Renal pelvis (tissue), 12 donors: ENCODE measurements at places on chromosomes 1 and 21. TPM values are rescaled to one million over a fixed set of nuclear protein-coding genes. Genes with fewer than 3 reads are reported as not detected.

NR1I3 gene
- 3.2 TPM for polyA plus RNA-seq

ACOT11 gene
- 14.2 TPM for polyA plus RNA-seq

AUNIP gene
- polyA plus RNA-seq = 3.4 TPM

S100A3 gene
- polyA plus RNA-seq = not detected

MYBPH gene
- 0.40 TPM for polyA plus RNA-seq

S100A7 gene
- not detected for polyA plus RNA-seq

CRYBG2 gene
- polyA plus RNA-seq = 0.83 TPM

LCE3E gene
- not detected for polyA plus RNA-seq

FNBP1L gene
- 101 TPM for polyA plus RNA-seq

FCRL2 gene
- not detected for polyA plus RNA-seq

ZNF644 gene
- polyA plus RNA-seq = 59.9 TPM

VSIG8 gene
- polyA plus RNA-seq = 0.43 TPM

CELA3B gene
- polyA plus RNA-seq = not detected

PLA2G4A gene
- 4.6 TPM for polyA plus RNA-seq

SPRR2F gene
- polyA plus RNA-seq = not detected

MLLT11 gene
- polyA plus RNA-seq = 23.9 TPM
